Activated CD4-positive, CD25-positive, alpha-beta regulatory T cell (primary cell): ENCODE measurements at places on chromosomes 11 and 22.

GRCh38 chr11:98771791-98772190 lies 249.0 kb upstream of the CNTN5 start:
- no peak for DNase-seq

DNA sequence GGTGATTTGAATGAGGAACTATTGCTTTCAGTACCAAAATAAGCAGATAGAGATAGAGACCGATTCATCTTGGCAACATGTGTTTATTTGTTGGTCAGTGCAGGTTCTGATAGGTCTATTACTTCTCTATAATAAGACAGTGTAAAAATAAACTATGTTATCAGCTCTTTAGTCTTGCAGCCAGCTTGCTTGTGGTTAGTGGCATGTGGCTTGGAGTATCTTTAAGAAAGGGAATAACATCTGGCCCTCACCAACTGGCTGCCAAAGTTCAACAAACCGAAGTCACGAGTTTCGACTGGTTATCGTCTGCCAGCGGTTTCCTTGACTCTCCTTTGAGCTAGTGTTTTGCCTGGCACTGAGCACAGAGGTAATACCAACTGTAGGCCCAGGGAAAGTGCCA lies 71.8 kb downstream of the CTTN start:
- DNase-seq = no peak

GRCh38 chr11:10158461-10158860 lies 135.6 kb downstream of the SBF2 start:
- no peak for DNase-seq

- no peak for DNase-seq
These were observed 77.0 kb downstream of the C22orf31 start for GRCh38 chr22:28984482-28985158.

DNA sequence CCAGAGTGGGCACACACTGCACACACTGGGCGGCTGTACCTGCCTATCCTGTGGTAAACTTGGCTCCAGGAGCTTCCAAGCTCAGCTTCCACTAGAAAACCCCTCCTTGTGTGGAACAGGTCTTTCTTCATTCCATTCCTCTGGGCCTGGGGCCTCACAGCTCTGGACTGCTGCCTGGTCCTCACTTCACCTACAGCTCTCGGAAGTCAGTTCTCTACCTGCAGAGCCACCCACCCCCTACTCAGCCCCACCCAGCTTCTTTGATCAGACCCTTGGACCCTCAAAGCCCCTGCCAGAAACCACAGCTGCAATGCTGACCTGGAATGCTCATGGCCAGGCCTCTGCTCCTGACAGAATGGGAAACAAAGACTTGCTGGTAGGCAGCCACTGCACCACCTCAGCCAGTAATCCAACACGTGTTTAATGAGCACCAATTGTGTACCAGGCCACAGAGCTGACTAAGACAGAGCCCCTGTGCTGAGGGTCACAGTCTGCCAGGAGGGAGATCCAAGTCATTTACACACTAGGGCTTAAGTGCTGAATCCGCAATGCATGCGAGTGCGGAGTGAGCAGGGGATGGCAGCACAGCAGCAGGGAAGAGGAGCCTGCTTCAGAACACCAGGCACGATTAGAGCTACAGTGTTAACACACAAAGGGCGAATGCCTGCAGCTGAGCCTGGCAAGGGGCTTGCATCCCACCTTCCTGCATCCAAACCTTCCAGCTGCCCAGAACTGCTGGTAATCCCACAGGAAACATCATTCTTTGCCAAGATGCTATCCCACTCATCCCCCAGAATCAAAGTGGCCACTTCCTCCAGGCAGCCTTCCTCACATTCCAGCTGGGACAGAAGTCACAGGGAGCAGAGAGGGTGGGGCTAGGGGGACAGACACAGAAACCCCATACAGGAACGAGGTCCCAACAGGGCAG lies 4.6 kb downstream of the GNB1L start:
- no peak for DNase-seq

GRCh38 chr11:62909107-62909894 lies 11.9 kb downstream of the CHRM1 start:
- DNase-seq = no peak

DNA sequence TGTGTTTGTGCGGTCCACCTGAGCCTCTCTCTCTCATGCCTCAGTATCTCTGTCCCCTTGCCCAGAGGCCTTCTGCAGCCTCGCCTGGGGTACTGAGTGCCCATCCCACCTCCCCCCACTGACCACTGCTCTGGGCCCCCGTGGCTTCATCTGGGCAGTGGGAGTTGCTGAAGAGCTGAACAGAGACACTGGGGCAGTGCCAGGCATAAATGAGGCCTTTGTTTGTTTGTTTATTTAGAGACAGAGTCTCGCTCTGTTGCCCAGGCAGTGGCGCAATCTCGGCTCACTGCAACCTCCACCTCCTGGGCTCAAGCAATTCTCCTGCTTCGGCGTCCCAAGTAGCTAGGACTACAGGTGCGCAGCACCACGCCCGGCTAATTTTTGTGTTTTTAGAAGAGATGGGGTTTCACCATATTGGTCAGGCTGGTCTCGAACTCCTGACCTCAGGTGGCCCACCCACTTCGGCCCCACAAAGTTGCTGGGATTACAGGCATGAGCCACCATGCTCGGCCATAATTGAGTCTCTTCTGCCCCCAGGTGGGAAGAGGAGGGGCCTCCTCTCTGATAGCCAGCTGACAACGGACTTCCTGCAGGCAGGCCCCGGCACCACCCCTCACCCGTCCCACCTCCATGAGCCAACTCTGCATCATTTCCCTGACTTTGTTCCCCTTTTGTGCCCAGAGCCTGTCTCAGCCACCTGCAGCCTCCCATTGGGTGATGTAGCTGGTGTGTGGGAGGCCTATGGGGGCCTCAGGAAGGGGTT lies 9.3 kb downstream of the CRYBB3 start:
- no peak for DNase-seq

DNA sequence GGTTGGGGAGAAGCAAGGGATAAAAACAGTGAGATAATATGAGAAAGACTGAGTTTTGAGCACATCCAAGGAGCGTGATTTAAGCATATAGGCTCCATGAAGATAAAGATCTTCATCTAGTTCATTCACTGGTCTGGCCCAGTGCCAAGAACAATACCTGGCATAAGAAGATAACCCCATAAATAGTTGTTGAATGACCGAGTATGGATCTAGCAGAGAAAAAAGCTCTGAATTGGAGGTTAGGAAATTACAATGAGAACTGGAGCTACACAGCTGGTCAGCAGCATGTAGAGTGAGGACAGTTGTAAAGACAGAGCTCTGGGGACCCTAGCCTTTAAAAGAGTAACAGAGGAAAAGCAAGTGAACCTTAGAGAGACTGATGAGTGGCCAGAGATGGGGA lies 33.0 kb upstream of the PAK1 start:
- no peak for DNase-seq

DNA sequence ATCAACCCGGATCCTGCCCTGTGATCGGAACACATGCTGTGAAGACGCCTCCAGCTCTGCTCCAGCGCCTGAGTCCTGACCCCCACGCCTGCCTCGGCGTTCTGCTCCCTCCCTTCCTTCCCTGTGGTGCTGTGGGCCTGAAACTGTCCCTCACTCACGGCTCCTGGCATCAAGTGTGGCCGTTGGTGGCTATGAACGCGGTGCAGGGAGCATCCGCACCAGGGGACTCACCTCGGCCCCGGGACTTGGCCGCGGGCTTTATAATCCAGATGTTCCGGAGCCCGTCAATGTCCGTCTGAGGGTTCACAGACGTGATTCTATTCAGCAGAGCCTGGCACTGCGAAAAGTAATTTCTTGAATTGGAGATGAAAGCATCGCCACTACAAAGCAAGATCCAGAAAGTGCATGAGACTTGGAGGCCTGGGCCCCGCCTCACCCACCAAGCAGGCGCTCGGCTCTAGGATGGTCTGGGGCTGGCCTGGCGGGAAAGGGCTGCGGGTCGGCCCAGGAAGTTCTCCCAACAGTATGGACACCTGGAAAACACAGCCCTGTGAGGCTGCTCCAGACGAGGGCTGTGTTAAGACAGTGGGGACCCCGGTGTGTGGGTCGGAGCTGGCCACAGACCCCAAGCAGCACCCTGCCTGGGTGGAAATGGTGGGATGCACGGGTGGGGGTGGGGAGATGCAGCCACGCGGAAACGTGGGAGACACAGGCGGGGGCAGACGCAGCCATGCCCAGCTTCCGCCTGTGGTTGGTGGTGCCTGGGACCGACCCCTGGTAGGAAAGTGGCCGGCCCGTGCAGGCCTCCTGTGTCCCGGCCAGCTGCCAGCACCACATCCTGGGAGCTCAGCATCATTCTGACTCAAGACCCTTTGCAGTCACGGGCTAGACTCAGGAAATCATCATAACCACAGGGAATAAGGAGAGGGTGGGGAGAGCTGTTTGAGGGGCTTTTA lies 21.8 kb upstream of the IL17REL start:
- DNase-seq = no peak

DNA sequence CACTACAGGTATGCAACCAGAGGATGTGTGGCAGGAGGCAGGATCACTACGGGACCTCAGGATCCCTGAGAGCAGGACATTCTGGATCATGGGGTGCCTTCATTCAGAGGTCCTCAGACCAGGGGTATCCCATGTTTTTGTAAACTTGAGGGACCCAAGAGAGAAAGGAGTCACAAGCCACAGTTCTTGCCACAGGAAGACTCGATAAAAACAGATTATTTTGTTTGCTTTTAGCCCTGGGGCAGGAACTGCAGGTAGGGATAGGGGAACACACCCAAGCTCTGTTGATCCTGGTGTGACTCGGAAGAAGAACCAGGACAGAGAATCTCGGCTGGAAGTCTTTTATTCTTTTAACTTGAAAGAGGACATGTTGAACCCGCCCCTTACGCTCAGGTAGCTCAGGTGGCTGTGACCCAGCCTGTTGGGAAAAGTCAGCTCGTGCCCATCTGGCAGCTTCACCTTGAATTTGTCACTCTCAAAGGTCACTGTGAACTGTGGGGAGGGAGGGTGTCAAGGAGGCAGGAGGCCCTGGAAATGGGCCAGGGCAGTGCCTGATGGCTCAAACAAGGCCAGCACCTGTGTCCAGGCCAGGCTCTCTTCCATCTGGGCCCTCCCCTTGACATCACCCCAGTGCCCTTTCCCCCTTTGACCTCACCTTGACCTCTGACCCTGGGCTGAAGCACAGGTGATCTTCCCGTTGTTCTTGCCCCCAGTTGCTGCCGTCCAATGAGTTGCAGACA lies 9.8 kb downstream of the LGALS2 start:
- DNase-seq = no peak
